Activated T-cell treated with anti-CD3 and anti-CD28 coated beads, Interleukin-2, amount 50 U/mL, for 72 hours (primary cell): ENCODE measurements at places on chromosomes 2 and 18.

DNA sequence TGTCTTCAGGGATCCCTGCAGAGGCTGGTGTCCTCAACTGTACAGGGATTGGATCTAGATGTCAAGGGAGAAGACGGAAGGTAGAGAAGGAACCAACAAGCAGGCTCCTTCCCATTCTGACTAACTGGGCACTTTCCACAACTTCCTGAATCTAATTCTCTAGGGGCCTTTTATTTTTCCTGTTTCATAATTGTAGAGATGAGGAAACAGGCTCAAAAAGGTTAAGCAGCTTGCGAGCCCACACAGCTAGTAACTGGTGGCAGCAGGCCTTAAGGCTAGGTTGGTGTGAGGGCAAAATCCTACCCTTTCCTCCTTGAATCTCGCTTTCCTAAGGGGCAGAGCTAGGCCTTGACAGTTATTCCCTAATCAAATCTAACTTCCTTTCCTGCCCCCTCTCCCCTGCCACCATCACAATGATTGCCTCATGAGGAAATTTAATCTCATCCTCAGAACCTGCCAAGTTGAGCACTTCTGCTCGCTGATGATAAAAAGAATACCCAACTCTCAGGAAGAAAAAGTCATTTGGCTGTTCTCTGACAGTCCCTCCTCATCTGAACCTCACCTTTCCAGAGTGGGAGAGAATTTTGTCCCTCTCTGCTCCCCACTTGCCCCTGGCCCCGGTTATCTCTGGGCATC is 35.7 kb upstream of the POLE4 start:
- DNase-seq: no peak

- no peak for DNase-seq
Measured at GRCh38 chr2:149002378-149002890, 36.1 kb upstream of the LYPD6B start.

DNA sequence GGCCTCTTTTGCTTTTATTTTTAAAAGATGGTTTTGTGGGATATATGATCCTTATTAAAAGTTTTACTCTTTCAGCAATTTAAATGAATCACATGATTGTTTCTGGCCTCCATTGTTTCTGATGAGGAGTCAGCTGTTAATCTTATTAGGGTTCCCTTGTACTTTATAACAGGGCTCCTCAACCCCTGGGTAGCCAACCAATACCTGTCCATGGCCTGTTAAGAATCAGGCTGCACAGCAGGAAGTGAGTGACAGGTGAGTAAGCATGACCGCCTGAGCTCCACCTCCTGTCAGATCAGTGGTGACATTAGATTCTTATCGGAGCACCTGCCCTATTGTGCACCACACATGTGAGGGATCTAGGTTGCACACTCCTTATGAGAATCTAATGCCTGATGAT is 45.1 kb upstream of the FAM98A start:
- DNase-seq: no peak

- DNase-seq: peak; percentile 25
Measured at GRCh38 chr18:13614641-13615288, 111.6 kb downstream of the FAM210A start.

GRCh38 chr2:37635504-37636380 is 35.7 kb downstream of the CDC42EP3 start:
- DNase-seq: peak; percentile 83

GRCh38 chr2:105540642-105541041 is 141.8 kb upstream of the FHL2 start:
- no peak for DNase-seq

DNA sequence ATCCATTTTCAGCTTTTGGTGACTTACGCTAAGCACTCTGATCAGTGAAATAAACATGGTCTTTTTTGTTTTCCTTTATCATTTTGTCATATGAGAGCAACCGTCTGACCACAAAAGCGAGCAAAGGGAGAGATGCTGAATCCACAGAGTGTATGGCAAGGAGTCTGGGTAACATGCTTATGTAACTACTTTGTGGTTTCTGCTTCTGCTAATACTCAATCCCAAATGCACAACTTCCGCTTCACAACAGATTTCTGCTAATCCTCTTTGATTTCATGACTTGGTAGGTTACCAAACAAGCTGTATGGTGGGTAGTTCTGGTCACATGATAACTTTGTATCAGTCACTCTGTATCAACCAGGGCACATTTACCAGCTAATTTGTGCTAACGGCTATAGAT is 908.4 kb upstream of the CRIM1 start:
- DNase-seq: no peak

DNA sequence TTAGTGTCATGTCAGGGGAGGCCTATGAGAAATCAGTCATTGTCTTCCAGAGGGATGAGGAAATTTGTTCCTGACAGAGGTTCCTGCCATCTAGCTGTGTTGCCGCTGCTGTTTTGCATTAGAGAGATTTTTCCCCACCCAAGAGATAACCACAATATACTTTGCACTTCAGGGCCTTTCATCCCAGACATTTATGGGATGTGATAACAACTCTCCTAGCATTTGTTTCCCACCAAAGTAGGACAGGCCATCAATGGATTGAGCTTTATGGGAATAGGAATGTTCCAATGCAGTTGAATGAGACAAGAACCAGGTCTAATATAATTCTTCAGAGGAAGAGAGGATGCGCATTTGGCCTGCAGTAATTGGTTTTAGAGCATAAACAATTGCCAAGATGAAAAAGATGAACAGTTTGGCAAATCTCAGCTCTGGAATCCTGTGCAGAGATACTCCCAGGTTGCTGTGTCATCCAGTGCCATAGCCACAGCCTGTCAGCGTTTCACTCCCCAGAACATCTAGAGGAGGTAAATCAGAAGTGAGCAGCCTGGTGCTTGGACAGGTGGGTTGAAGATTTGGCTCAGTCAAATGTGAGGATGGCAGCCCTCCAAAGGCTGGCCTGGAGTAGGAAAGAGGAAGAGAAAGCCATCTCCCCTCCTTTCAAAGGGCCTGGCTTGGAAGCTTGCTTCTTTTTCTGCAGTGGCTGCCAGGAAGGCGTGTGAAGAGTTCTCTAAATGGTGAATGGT is 93.7 kb upstream of the SETBP1 start:
- DNase-seq: no peak

DNA sequence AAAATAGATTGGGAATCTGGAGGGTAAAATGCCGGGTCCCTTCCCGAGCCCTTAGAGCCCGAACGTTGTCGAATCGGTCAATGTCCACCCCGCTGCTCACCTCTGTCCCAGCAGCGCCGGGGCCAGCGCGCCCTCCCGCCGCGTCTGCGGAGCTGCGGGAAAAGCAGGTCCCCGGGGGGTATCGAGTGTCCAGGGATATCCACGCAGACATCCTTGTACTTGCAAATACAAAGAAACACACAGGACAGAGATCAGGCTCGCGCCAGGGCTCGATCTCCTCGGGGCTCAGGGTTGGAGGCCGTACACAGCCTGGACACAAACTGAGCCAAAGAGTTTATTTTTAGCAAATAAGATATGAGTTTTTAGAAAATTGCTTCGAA is 2.3 kb upstream of the GATA6 start:
- no peak for DNase-seq

DNA sequence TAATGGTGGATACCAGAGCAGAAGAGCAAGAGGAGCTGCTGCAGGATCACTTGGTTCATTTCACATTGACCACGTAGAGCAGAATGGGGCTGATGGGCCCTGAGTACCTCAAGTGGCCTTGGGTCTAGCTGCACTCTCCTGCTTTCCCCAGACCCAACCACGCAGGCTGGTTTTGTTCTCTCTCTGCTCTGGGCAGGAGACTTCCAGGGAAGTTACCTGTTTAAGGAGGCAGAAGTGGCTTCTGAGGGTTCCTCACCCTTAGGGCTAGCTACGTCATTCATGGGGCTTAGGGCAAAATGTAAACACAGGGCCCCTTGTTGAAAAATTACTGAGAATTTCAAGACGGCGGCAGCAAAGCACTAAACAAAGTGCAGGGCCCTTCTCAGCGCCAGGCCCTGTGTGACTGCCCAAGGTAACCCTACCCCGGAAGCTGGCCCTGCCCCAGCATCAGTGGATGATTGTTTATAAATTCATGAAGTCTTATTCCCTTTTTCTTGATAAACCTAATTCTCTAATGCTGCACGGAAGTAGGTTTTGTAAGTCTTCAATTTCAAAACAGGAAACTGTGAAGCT is 75.9 kb downstream of the TMEM182 start:
- DNase-seq: no peak

- DNase-seq: no peak
Measured at GRCh38 chr18:59610546-59611140, 86.6 kb downstream of the CCBE1 start.

- DNase-seq: no peak
Measured at GRCh38 chr18:57976230-57976773, 67.7 kb upstream of the NEDD4L start.

DNA sequence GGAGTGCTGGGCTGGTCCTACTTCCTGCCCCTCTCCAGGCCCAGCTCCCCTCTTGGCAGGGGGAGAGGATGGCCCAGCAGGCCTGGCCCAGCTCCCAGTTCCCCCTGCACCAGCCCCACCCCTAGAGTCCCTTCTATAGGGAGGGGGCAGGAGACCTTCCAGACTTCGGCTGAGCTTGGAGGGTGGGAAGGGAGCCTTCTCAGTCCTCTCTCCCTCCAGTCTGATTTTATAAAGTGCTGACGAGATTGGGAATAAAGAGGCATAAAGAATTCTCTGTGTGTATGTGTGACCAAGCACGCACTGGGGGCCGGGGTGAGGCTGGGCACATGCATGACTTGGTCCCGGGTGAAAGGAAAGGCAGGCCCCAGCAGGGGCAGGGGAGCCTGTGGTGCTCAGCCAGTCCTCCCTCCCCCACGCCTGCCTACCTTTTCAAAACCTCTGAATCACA is 5.1 kb downstream of the CHPF start:
- DNase-seq: no peak
